ENCODE measurements at places on chromosomes 5 and 9. TPM values are rescaled to one million over a fixed set of nuclear protein-coding genes. Genes with fewer than 3 reads are reported as not detected.

The TICAM2 gene
- 2.4 TPM for total RNA-seq

The ITK gene
- 0.44 TPM for total RNA-seq

The CFAP90 gene
- 1.6 TPM for total RNA-seq

The SH2D3C gene
- 10.7 TPM for total RNA-seq

The PCDHA4 gene
- 7.1 TPM for total RNA-seq

The PTGES gene
- total RNA-seq = 8.9 TPM

The ADAMTS13 gene
- total RNA-seq = 5.1 TPM

The TAF11L10 gene
- total RNA-seq = not detected

The SH3RF2 gene
- total RNA-seq = 1.6 TPM

The ORM1 gene
- not detected for total RNA-seq

The IL9 gene
- not detected for total RNA-seq

The STKLD1 gene
- total RNA-seq = 1.3 TPM

The LCNL1 gene
- 1.2 TPM for total RNA-seq
